Lower leg skin (tissue), 4 donors: ENCODE measurements at places on chromosomes 6 and 20. TPM values are rescaled to one million over a fixed set of nuclear protein-coding genes. Genes with fewer than 3 reads are reported as not detected.

The CST2 gene
- total RNA-seq: not detected

The PTCRA gene
- total RNA-seq: not detected

The NRSN1 gene
- total RNA-seq: not detected

The WFDC2 gene
- total RNA-seq: 16.4 TPM

The C6orf52 gene
- total RNA-seq: not detected

The EFCAB8 gene
- not detected for total RNA-seq

The TTI1 gene
- 11.3 TPM for total RNA-seq
